Breast epithelium (tissue), 4 donors: ENCODE measurements at places on chromosomes 2 and 18. TPM values are rescaled to one million over a fixed set of nuclear protein-coding genes. Genes with fewer than 3 reads are reported as not detected.

- no peak for DNase-seq
- no peak overlapping the region for H3K4me3 ChIP-seq
- no peaks in the 10 kb centered on the region for H3K27me3 ChIP-seq
- H3K36me3 ChIP-seq, result no peaks in the 10 kb centered on the region
- no peaks in the 10 kb centered on the region for H3K4me1 ChIP-seq
These were observed 544.4 kb downstream of the DCDC2C start for GRCh38 chr2:4247791-4248190.

UPP2 gene
- not detected for total RNA-seq

GRCh38 chr2:148560496-148560895, 84.1 kb upstream of the EPC2 start:
- no peaks in the 10 kb centered on the region for H3K36me3 ChIP-seq
- H3K27me3 ChIP-seq, result no peaks in the 10 kb centered on the region
- H3K4me3 ChIP-seq, result no peak overlapping the region

DNA sequence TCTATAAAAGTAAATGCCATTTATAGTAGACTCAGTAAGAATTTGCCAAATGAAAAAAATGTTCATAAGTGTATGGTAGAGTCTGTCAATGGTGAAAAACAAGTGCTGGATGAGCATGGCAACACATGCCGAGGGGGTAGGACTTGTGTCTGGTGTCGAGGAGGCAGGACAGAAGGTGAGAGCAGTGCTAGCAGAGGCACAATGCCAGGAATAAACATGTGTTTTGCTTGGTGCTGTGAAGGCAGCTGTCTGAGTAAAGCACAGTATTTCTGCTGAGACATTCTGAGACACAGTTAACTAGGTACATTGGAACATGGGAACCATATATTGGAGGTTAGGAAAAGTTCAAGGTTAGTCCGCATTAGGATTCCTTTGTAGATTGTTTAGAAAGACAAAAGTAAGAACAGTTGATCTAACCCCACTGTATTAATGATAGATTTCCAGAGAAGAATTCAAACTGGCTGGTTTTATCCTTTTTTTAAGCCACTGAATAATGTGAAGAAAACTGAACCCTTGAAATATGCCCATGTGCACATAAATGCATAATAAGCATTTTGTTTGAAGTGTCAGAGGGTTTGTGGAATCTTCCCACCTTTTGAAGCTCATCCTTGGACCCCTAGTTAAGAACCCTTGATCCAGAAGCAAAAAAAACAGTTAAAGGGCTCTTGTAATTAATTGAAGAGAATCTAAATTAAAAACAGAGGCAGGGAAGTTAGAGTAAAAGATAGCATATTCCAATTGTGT, 7.1 kb downstream of the RBM45 start:
- no peaks in the 10 kb centered on the region for H3K36me3 ChIP-seq
- no peak overlapping the region for H3K4me3 ChIP-seq
- no peak overlapping the region for H3K27ac ChIP-seq

GRCh38 chr2:171800639-171801038, 93.4 kb downstream of the SLC25A12 start:
- no peaks in the 10 kb centered on the region for H3K4me1 ChIP-seq
- H3K27ac ChIP-seq, result no peak overlapping the region
- no peaks in the 10 kb centered on the region for H3K27me3 ChIP-seq
- no peaks in the 10 kb centered on the region for H3K36me3 ChIP-seq
- H3K4me3 ChIP-seq, result no peak overlapping the region
- no peak for DNase-seq

DNA sequence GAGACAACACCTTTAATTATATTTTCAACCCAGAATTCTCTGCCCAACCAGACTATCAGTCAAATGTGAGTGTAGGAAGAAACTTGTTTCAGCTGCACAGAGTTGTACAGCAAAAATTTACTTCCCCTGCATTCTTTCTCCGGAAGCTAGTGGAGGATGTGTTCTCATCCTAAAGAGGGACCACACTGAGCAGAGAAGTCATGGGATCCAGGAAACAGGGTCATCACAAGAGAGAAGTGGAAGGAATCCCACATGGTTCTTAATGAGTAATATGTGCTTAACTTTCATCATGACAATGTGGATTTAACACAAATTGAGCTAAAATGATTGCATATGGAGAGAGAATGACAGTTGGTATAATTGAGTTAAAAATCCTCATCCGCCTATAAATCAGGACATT, 78.2 kb downstream of the INPP4A start:
- H3K4me3 ChIP-seq, result no peak overlapping the region
- H3K36me3 ChIP-seq, result no peaks in the 10 kb centered on the region
- no peak for DNase-seq
- H3K27me3 ChIP-seq, result no peaks in the 10 kb centered on the region
- no peaks in the 10 kb centered on the region for H3K4me1 ChIP-seq

KCNK3 gene
- 2.3 TPM for total RNA-seq

SCN7A gene
- 13.3 TPM for total RNA-seq

DNA sequence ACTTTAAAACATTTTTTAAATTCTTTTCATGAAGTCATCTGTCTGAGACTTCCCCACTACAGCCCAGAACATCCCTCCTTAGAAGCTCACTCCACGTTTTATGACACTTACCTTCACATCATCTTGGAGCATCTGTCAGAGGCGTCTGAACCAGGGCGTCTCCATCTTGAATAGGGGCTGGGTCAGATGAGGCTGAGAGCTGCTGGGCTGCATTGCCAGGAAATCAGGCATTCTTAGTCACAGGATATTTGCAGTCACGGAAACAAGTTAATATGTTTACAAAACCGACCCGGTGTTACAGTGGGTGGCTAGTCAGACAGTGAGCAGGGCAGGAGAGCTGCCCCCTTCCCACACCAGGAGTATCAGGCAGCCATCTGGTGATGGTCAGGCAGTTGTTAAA, 456.5 kb downstream of the FBXO15 start:
- no peaks in the 10 kb centered on the region for H3K4me1 ChIP-seq
- H3K27me3 ChIP-seq, result no peaks in the 10 kb centered on the region
- DNase-seq, result no peak

DNA sequence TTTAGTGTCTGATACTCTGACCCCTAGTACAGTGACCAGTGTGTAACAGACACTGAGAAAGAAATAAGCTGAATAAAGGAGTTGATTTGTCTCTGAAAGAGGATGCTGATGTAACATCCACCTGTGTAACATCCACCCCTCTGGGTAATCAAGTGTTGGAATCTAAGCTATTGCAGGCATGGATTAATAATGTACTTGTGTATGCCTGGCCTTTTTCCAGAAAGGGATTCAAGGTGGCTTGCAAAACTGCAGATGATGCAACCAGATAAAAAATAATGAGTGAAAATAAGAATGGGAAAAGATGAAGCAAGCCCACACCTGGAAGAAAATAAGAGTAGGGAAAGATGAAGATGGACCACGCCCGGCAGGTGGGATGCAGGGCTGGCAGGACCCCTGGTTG, 48.2 kb upstream of the FOXI3 start:
- H3K4me3 ChIP-seq, result no peak overlapping the region
- no peak for DNase-seq
- no peaks in the 10 kb centered on the region for H3K4me1 ChIP-seq
- H3K27me3 ChIP-seq, result no peaks in the 10 kb centered on the region
- H3K27ac ChIP-seq, result no peak overlapping the region
- no peaks in the 10 kb centered on the region for H3K36me3 ChIP-seq

- H3K36me3 ChIP-seq, result no peaks in the 10 kb centered on the region
- DNase-seq, result no peak
- H3K27me3 ChIP-seq, result no peaks in the 10 kb centered on the region
These were observed 5.2 kb upstream of the PPP4R1 start for GRCh38 chr18:9619545-9619944.

DNA sequence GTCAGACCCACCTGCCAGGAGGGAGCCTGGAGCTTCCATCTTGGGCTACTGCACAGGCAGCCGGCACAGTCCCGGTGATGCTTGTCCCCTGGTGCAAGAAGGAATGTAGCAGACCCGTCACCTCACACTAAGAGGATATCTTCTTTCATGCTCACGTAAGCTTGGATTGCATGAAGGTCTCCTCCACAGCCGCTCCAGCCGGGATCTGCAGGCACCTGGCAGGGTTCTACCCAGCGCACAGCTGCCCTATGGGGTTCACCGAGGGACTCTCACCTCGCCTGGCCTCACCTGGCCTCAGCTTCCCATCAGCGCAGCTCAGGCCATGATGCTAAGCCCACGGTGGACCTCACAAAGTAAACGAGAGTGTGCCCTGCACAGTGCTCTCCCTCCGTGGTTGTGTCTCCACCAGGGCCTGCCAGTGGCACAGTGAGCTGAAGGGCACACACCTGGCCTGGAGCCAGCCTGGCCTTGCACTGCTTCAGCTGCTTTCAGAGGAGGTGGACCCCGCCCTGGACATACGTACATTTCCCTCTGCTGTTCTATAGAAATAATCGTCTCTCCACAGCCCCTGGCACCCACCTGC, 239.1 kb downstream of the SEPTIN10 start:
- H3K36me3 ChIP-seq, result no peaks in the 10 kb centered on the region
- H3K27me3 ChIP-seq, result no peaks in the 10 kb centered on the region
- H3K4me3 ChIP-seq, result no peak overlapping the region
- H3K27ac ChIP-seq, result no peak overlapping the region

GRCh38 chr2:218979846-218980734, 4.9 kb downstream of the FEV start:
- H3K36me3 ChIP-seq, result no peaks in the 10 kb centered on the region
- peaks cover 10% of the 10 kb centered on the region for H3K4me1 ChIP-seq
- H3K27ac ChIP-seq, result no peak overlapping the region
- peaks cover 82% of the 10 kb centered on the region for H3K27me3 ChIP-seq
- DNase-seq, result peak; percentile 85

ABCB11 gene
- total RNA-seq, result 18.4 TPM

TSN gene
- 55.8 TPM for total RNA-seq

TMEM198 gene
- 1.9 TPM for total RNA-seq

CTAGE1 gene
- not detected for total RNA-seq

SLC5A7 gene
- total RNA-seq, result under 0.01 TPM

DNA sequence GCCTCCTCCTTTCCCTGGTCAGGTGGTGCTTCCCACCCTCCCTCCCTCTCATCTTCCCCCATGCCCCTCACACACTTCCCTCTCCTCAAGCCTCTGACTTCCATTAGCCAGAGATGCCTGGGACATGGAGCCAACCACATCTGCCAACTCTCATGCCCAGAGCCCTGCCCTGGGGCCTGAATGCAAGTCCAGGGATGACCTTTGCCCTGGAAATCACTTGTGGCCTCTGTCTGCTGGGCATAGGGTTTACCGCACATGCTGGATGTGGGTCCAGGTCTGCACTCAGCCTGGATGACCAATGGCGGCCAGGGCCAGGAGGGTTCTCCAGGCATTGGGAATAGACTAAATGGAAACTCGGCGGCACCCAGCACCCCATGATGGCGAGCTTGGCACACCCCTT, 98.9 kb downstream of the SEPTIN10 start:
- peak overlapping the region; percentile 84 for H3K27ac ChIP-seq
- no peaks in the 10 kb centered on the region for H3K36me3 ChIP-seq
- H3K4me3 ChIP-seq, result no peak overlapping the region

- H3K4me3 ChIP-seq, result no peak overlapping the region
- H3K36me3 ChIP-seq, result no peaks in the 10 kb centered on the region
- DNase-seq, result no peak
- H3K4me1 ChIP-seq, result no peaks in the 10 kb centered on the region
These were observed 50.5 kb downstream of the MRPL35 start for GRCh38 chr2:86249579-86250391.

DNA sequence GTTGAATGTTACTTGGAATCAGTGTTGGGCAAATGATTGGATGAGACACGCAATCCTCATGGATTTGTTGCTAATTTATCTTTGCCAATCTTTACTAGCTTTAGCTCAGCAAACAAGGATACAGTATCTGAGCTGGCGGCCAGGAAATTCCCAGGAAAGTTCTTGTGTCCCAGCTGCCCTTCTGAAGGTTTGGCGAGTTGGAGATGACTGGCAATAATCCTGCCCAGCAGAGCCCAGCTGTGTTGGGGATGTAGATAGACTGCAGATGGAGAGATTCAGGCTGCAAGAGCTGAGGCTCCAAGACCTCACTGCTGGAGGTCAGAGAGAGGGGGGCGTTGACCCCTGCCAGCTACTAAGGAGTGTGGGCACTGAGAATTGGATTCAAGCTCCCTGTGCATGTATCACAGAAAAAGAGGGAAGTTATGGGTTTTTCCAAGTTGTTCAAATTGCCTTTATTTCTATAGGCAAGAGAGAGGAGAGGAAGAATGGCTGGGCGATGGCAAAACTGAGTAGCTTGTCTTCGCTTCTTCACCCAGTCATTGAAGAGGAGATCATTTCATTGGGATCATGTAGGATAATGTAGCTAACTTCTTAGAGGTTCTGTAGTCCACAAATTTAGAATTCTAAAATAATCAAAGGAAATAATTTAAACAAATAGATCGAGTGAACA, 506.8 kb upstream of the LRATD1 start:
- H3K4me1 ChIP-seq, result no peaks in the 10 kb centered on the region

DNA sequence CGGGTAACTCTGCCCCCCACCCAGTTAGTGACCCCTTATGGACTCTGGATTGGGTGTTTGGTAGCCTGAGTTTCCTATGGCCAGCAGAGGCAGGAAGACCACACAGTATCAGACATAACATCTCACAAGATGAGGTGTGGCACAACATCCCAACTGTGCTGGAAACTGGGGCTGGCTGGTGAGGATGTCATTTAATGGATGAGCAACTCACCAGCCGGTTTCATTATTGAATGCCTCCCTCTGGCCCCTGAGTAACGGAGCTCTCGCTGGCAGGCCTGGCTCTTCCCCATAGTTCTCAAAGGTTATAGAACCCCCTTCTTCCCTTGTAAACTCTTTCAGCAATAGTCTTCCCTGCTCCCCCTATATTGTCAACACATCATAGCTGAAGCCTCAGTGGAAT, 195.0 kb downstream of the BCL11A start:
- H3K4me1 ChIP-seq, result no peaks in the 10 kb centered on the region
- DNase-seq, result no peak
- H3K36me3 ChIP-seq, result no peaks in the 10 kb centered on the region
- H3K27ac ChIP-seq, result no peak overlapping the region

GRCh38 chr2:185919155-185919554, 180.6 kb downstream of the FSIP2 start:
- H3K27ac ChIP-seq, result no peak overlapping the region
- no peaks in the 10 kb centered on the region for H3K4me1 ChIP-seq
- H3K27me3 ChIP-seq, result no peaks in the 10 kb centered on the region
- no peak for DNase-seq
- no peaks in the 10 kb centered on the region for H3K36me3 ChIP-seq
- H3K4me3 ChIP-seq, result no peak overlapping the region

DNA sequence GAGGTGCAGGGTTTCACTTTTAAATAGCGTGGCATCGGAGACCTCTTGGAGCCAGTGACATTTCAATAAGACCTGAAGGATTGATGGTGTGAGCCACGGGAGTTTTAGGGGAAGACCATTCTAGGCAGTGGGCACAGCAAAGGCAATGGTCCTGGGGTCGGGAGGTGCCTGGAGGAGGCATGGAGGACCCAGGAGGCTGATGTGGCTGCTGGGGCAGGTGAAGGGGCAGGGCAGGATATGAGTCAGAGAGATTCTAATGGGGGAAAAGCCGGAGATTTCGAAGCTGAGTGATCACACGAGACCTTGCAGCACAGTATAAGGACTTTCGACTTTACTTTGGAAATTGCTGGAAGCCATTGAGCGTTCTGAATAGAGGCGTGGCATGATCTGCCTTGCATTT, 79.6 kb upstream of the KCNE4 start:
- no peak overlapping the region for H3K4me3 ChIP-seq
- H3K27ac ChIP-seq, result no peak overlapping the region
- no peaks in the 10 kb centered on the region for H3K27me3 ChIP-seq
- H3K4me1 ChIP-seq, result no peaks in the 10 kb centered on the region

AAK1 gene
- 54.0 TPM for total RNA-seq
